ELR (cell line): ENCODE measurements at places on chromosomes 3 and 15.

DNA sequence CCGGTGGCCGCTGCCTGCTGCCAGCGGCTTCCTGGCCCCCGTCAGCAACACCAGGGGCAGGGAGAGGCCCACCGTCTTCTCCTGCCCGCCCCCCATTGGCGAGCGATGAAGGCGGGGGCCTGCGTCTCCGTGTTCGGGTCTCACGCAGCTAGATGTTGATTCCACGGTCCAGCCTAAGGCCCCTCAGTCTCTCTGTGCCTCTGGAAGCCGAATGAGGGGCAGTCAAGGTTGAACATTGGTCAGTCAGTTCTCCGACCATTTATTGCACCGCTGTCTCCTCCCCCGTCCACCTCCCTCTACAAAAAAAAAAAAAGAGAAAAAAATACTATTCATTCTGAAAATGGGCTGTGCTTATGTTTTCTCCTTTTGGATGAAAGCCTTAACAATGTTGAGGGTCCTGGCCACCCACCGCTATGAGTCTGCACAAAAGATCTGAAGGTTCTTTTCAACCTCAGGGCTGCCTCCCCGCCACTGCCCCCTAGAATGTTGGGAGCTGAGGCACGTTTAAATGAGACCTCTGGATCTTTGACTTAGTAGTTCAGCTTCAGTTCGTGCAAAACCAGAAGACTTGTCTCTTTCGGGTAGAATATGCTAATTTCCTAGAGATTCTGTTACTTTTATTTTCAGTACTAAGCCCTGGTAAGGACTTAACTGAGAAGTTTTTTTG is 736 bp downstream of the IREB2 start:
- DNase-seq = peak; percentile 59

DNA sequence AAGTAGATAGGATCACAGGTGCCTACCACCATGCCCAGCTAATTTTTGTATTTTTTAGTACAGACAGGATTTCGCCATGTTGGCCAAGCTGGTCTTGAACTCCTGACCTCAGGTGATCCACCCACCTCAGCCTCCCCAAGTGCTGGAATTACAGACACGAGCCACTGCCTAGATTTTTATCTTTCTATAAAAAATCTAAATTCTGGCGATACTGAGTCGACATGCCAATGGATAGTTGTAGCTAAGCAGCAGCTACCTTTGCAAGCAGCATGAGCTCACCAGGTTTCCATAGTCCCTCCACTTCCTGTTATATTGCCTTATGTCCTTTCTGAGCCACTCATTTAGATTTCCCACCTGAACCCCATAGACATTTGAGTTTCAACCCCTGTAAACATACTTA is 13.1 kb upstream of the FMN1 start:
- no peak for DNase-seq

GRCh38 chr3:154666542-154666941 is 236.6 kb upstream of the GPR149 start:
- DNase-seq = no peak

- DNase-seq = no peak
These were observed 23.9 kb downstream of the SLTM start for GRCh38 chr15:58909616-58910015.
